ENCODE measurements at places on chromosomes 5 and 9.

- no peak for DNase-seq
Observed at GRCh38 chr9:128442150-128442549, 13.7 kb upstream of the ODF2 start.

DNA sequence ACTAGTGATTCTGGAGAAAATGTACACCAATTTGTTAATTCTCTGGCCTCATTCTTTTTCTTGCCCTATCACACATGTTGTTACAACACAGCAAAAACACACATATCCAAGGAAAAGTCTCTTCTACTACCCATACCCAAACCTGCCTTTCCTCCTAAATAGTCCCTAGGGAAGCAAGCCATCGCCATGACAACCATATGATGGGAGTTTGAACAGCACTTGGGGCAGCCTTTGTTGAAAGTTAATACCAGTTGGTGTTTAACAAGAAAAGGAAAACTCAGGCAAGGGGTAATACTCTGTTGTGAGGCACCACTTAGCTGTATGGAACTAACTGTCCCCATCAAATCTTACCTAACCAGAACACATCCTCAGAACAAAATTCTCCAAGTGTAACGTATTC, 1.7 kb downstream of the TRPM3 start:
- no peak for DNase-seq

DNA sequence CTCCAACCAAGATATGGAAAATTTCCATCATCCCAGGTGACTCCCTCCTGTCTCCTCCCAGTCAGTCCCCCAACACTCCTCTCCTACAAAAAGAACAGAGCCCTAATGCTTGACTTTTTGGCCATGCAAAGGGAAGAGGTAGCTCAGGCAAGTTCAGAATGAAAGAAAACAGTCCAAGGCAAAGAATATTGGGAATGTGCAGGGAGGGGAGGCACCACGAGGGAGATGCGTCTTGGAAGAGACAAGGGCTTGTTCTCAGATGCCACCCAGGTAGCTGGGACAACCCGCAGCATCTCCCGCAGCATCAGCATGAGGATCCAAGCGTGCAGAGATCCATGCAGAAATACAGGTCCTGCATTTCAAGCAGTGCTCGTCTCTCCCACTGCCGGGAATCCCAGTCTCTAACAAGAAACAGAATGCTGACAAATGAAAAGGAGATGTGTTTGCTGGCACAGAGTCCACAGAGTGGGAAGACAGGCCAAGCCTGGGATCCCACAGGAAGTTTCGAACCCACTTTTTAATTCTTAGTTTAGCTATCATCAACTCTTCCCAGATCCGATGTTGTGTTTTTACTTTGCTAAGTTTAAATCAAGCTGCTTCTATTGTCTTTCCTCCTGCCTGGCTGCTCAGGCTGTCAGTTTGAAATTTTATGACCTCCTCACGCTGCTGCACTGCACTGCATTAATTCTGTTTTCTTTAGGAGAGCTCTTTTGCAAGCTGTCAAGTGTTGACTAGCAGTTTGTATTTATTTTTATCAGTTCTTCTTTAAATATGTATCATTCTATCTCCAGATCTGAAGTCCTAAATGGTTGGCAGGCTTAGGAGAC, 86.8 kb upstream of the OSMR start:
- DNase-seq = no peak

GRCh38 chr9:5438301-5439162, 807 bp upstream of the PLGRKT start:
- peak; percentile 80 for DNase-seq

DNA sequence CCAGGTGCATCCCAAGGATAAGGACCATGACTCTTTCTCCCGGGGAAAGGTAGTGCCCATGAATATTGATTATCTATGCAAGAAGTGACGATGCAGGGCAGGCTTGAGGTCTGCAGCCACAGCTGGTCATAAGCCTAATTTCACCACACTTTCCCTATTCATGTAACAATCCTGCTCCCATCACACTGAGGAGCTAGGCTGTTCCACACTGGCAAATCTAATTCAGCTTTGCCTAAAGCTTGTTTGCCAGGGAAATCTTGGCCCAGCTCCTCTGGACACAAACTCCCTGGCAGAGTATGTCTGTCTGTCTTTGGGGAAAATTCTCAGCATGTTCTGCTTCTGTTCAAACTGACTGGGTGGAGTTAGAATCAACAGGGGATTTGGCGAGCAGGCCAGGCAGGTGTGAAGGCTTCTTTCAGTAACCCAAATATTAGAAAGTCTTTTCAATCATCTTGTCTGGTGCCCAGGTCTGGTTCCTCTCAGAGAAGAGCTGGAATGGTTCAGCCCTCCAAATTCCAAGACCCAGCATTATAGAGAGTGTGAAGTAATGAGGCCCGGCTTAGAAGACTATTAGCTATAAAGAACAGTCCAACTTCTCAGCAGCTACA, 88.5 kb upstream of the SPDL1 start:
- DNase-seq = no peak

- no peak for DNase-seq
Observed at GRCh38 chr5:57482671-57483106, at the start of gene ACTBL2. TSS of gene ACTBL2 (minus strand) at chr5:57482811. CDS start at chr5:57482707, 104 bp downstream.

- DNase-seq = no peak
Observed at GRCh38 chr9:21983561-21983935, 10.6 kb downstream of the CDKN2A start.

GRCh38 chr5:133995341-133995740, 9.4 kb downstream of the VDAC1 start:
- DNase-seq = no peak

DNA sequence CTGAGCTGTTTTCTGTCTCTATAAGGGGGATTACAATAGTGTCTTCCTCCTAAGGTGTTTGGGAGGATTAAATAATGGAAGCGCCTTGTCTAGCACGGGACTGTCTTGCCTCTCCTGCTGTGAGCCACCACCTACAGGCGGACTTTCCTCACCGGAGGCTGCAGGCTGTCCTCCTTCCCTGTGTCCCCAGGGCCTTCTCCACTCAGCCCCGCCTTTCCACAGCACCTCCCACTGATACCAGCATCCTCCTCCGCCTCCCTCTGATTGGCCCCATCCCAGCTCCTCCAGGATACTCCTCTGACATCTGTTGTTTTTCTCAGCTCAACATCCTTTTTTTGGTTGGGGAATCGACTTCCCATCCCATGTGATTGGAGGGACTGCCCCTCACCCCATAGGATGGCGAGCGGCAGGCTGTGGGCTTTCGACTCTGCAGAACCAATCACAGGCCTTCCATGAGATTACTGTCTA, 851 bp upstream of the ZDHHC12 start:
- peak; percentile 79 for DNase-seq

DNA sequence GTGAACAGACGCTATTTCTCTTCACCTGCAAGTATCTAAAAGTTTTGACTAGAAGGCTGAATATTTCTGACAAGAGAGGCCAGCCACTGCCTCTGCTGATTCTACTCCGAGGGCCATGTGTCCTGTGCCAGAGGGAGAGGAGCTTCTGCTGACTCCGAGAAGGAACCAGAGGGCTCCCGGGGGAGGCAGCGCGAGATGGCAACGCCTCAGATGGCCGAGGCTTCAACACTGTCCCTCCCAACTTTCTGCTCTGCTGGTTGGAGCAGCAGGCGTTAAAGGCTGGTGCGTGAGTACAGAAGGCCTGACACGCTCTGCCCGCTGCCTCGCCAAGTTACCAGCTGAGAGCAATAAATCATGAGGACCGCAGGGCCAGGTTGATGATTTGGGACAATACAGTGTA, 178.8 kb downstream of the GAPVD1 start:
- DNase-seq = no peak

DNA sequence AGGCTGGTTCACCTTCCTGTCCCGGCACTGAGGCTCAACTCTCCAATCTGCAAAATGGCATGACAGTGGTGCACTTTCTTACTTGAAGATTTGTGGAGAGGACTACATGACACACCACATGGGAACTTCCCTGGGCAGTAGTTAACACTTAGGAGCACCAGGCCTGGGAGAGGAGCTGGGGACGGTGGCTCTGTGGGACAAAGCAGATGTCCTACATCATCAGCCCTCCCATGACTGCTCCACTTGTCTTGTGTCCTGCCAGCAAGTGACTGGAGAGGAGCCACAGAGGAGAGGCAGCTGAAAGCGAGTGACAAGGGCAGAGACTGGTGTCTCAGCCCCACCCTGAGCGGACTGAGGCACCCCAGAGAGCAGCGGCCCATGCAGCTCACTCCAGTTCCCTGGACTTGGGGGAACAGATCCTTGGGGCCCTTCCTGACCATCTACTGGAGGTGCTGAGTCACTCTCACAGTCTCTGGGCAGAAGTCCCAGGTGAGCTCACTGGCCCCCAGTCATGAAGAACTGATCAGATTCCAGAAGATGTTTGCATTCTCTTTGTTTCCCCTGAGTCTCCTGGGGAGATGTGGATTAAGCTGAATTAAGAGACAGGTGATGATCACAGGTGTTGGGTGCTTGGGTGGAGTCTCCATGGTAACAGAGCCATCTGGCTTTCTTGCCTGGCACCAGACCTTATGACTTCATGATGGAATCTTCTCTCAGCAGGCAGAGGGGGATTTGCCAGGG, 13.2 kb upstream of the SLC25A48 start:
- no peak for DNase-seq

GRCh38 chr9:134660407-134660806, 18.8 kb downstream of the COL5A1 start:
- no peak for DNase-seq

DNA sequence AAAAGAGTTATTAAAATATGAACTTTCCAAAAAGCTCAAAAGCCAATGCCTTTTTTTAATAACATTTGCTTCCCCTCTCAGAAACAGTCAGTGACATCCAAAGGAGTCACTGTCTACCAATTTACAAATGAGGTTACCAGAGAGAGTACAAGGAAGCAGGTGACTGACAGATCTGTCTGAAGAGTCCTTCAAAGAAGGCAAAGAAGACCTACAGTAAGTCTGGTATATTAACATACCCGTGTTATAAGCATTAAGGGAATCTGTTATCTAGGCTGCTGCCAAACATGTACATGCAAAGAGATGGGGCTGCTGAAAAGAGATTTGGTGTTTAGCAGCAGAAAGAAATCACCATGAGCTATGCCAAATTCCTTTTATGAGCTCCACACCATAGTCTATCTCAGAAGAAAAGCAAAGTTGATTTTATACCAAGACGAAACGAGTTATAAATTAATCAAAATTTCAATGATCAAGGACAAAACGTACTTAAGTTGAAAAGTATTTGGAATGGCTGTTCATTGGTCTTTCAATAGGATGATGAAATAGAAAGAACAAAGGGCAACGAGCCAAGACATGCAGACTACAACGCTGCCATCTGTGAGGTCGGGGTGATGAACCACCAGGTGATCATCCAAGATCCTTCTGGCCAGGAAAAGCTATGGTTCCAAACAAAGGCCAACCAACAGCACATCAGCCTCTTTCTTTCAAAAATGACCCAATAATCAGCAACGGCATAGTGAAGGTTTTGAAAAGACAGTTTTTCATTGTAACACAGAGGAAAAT, 8.1 kb downstream of the PRELID2 start:
- no peak for DNase-seq

DNA sequence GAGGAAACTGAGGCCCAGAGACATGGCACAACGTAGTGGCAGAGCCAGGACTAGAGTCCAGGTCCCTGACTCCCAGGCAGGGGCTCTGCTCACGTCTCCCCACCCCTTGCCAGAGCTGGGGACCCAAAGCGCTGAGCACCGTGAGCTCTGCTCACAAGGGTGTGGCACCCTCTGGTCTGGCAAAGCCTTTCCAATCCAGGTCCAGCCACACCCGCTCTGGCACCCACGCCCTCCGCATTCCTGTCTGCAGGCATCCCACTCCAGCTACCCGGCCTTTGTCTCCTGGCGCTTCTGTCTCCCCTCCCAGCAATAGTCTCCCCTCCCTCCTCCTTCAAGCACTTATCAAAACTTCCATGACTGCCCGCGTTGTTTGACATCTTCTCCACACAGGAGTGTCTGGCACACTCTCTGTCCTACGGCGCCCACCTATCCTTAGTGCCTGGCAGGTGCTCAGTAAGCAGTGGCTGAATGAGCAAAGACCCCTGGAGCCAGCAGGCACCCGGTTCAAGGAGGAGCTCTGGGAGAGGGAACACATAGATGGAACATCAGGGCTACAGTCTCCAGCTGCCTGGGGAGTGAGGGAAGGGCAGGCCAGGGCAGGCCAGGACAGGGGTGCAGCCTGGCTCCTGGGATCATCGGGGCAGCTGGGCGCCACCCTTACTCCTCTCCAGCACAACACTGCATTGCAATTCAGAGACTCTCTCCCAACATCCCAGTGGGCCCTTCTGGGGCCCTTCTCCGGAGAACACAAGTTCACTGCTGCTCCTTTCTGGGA, 12.0 kb downstream of the HIGD2A start:
- no peak for DNase-seq

GRCh38 chr9:126667190-126668055, 53.7 kb downstream of the LMX1B start:
- DNase-seq = no peak

- no peak for DNase-seq
Observed at GRCh38 chr5:177576169-177576568, 15.8 kb upstream of the TMED9 start.

DNA sequence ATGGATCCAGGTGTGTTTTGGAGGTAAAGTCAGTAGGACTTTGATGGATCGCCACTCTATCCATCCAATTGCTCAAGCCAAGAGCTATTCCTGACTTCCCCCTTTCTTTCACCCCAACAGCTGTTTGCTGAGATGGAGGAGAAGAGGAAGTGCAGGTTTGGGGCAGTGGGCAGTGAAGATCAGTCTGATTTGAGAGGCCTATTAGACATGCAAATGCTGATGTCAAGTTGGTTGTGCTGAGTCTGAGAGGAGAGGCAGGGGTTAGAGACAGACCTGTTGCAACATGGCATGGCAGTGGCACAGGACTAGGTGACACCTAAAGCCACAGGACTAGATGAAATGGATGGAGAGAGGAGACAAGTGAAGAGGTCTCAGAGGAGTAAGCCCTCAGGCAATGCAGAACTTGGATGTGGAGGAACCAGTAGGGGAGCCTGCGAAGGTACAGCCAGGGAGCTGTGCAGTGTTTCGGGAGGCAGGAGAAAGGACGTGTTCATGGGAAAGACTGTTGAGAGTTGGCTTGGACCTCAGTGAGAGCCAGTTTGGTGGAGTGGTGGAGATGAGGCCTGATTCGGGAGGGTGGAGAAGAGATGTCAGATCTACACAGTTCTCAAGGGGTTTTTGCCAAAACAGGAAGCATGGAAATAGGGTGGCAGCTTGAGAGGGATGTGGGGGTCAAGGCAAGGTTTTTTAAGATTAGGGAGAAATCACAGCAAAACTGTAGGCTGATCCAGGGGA, 175.0 kb downstream of the MACROH2A1 start:
- DNase-seq = peak; percentile 3

- no peak for DNase-seq
Observed at GRCh38 chr5:160044391-160044804, 35.5 kb downstream of the TTC1 start.

DNA sequence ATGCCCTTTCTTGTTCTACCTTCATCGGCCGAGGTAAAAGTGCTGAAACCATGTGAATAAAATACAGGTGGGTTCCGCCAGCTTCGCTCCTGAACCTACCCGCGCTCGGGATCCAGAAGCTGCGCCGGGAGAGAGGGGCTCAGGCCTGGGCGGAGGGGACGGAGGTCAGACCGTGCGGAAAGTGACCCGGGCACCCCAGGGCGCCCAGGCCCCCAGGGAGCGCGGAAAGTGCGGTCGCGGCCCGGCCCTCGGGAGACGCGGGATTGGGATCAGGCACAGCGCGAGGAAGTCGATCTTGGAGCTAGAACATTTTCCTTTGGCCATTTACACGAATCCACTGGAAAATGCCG, 329 bp downstream of the SYK start:
- no peak for DNase-seq

GRCh38 chr5:98301547-98301946, 471.9 kb upstream of the RGMB start:
- DNase-seq = no peak

All from activated CD4-positive, alpha-beta memory T cell treated with anti-CD3 and anti-CD28 coated beads for 36 hours (primary cell).